ENCODE measurements at places on chromosomes 7 and 10. TPM values are rescaled to one million over a fixed set of nuclear protein-coding genes. Genes with fewer than 3 reads are reported as not detected.

DNA sequence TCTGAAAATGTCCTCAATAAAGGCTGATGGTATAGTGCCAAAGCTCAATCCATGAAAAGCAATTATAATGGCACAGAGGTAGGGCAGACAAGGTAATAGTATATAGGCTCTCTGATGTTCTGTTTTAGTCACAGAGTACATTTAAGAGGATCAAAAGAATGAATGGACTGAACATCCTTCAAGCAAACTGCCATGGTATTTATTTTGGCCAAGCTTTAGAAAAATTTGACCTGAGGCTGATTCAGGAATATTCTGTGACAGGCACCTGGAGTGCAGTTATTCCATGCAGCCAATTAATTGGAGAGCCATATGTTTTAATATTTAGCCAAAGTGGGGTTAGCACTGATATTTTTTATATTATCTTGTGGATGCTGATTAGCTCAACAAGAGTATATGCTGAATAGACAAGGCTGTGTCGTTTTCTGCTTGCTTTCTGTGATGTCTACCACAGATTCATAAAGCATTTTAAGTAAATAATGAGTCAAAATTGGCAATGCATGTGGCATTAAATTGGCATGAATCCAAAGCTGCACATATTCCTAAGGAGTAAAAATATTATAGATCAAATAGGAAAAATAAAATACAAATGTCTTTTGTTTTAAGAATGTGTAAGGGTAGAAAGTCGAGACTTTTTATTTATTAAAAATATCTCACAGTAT is 177.4 kb downstream of the PCLO start:
- no peak for ATAC-seq

DNA sequence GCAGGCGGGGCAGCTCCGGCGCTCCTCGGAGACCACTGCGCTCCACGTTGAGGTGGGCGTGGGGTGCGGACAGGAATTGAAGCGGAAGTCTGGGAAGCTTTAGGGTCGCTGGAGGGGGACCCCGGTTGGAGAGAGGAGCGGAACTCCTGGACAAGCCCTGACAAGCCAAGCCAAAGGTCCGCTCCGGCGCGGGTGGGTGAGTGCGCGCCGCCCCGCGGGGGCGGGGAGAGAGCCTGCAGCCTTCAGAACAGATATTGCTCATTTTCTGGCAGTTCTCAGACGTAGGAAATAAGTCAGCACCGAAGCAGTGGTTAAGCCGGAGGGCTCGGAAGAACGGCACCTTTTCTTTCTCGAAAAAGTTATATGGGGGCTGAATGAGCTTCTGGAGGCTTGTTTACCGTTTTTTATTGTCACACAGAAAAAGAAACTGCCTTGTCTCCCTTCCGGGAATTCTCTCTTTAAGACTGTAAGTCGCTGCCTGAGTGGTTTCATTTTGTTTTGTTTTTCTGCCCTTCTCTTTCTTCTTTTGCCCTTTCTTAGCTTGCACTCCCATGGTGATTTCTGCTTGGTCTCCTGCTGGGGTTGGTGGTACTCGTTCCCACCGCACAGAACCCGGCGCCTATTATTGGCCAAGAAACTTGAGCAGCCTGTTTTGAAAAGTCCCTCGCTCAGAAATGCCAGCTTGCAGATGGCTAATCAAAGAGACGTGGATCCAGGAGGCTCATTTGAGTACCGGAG is 732 bp downstream of the FAS start:
- peak; percentile 64 for ATAC-seq

DNA sequence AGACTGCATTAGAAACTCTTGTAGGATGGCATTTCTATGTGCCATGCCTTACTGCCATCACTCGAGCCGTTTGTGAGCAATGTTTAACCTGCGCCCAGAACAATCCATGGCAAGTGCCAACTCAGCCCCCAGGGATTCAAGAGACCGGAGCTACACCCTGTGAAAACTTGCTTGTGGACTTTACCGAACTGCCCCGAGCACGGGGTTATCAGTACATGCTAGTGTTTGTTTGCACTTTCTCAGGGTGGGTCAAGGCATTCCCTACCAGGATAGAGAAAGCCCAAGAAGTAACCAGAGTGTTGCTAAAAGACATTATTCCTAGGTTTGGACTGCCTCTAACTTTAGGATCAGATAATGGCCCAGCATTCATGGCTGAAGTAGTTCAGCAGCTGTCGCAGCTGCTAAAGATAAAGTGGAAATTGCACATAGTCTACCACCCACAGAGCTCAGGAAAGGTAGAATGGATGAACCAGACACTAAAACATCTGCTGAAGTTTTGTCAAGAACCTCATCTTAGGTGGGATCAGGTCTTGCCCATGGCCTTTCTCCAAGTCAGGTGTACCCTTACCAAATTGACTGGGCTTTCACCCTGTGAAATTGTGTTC is 8.9 kb upstream of the CYREN start:
- ATAC-seq = no peak

- ATAC-seq = no peak
Observed at GRCh38 chr7:17589671-17590070, 291.2 kb downstream of the AHR start.

The ERVW-1 gene
- not detected for total RNA-seq

- no peak for ATAC-seq
Observed at GRCh38 chr10:71838264-71839211, 12.5 kb downstream of the PSAP start.

DNA sequence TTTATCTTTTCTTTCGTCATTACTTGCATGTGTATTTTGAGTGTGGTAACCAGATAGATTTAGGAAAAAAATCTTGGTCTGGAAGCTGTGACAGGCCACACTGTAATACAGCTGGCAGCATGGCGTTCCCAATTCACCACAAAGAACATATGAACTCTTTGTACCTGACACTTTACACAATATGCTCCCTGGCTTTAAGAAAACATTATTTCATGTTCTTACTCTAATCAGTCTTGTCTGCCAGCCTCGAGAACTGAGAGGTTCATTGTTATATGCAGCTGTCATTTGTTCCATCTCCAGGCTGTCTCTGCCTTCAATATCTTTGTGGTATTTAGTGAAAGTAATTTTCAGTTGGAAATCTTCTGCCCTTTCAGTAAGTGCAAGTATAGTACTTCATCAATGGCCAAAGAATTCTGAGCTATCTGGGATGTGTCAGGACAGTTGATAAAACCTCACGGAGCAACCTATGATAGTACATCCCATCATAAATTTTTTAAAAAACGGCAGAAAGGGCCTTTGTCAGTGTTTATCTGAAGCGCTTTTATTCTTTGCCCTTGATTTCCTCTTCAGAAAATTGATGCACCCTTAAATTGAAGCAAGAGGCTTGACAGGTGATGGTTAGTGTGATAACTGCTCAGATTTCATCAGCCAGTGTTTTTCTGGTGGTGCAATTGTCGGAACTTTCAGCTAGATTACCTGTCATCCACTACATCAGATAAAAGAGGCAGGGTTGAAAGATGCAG is 146.3 kb upstream of the SP8 start:
- no peak for ATAC-seq

The GBX1 gene
- total RNA-seq = not detected

GRCh38 chr10:100730725-100731406 is 14.5 kb upstream of the PAX2 start:
- no peak for ATAC-seq

GRCh38 chr7:143361552-143362130 is 872 bp downstream of the FAM131B start:
- no peak for ATAC-seq

DNA sequence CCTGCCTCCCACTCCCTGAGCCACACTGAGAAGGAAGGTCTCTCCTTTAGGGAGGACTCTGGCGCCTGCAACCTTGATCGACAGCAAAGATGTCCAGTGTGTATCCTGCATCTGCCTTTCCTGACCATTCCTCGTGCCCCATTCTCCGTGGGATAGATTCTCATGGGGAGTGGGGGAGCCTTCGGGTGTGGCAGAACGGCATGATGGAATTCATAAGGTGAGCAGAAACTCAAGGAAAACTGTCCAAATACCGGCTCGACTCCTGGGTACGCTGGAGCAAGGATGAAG is 636 bp upstream of the RARRES2 start:
- peak; percentile 17 for ATAC-seq

The CNOT4 gene
- total RNA-seq = 35.0 TPM

DNA sequence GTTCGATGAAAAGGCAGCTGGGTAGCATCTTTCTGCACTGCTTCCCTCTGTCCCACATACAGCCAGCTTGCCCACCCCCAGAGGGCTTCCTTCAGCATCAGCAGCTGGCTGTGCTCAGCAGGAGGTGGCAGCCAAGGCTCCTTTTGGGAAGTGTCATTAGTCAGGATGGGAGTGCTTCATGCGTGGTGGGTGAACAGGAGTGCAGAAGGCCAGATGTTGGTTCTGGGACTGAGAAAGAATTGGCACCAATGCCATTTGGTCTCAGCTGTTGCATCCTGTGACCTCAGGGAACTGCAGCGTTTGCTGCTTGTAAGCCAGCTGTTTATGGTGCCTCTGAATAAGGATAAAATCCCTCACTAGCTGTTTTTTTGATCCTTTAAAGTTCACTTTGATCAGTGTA is 131.1 kb upstream of the SORCS3 start:
- no peak for ATAC-seq

DNA sequence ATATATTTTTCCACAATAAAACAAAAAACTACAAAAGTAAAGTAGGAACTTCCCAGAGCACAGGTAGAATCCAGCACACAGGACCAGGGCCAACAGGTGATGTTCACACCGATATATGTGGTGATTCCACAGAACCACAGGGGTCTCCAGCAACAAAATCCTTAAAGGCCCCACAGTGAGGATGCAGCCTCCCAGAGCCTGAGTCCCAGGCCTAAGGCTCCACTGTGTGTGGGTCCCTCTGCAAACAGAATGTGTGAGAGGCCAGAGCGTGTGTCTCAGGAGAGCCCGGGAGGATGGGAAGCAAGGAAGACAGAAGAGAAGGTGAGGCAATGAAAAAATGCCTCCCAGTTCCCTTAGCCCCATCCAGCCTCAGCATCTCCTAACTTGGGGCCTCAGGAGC is 173.9 kb downstream of the GRID1 start:
- ATAC-seq = no peak

The TSPAN15 gene
- total RNA-seq = 66.7 TPM

The GLI3 gene
- 18.2 TPM for total RNA-seq

- peak; percentile 77 for ATAC-seq
Observed at GRCh38 chr7:66267249-66267648, 62.1 kb downstream of the TPST1 start.

DNA sequence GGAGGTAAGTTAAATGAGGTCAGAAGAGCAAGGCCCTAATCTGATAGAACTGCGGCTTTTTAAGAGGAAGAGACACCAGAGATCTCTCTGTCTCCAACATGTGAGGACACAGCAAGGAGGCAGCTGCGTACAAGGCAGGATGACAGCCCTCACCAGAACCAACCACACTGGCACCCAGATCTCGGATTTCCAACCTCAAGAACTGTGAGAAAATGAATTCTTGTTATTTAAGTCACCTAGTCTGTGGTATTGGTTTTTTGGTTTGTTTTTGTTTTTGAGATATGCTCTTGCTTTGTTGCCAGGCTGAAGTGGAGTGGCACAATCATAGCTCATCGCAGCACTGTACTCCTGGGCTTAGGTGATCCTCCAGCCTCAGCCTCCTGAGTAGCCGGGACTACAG is 127.2 kb downstream of the DLG5 start:
- no peak for ATAC-seq

- ATAC-seq = no peak
Observed at GRCh38 chr10:100738055-100738827, 7.1 kb upstream of the PAX2 start.
